ENCODE measurements at places on chromosomes 7 and 10.
A peak's percentile ranks its signal among the peaks of the same experiment; 100 is the strongest.

DNA sequence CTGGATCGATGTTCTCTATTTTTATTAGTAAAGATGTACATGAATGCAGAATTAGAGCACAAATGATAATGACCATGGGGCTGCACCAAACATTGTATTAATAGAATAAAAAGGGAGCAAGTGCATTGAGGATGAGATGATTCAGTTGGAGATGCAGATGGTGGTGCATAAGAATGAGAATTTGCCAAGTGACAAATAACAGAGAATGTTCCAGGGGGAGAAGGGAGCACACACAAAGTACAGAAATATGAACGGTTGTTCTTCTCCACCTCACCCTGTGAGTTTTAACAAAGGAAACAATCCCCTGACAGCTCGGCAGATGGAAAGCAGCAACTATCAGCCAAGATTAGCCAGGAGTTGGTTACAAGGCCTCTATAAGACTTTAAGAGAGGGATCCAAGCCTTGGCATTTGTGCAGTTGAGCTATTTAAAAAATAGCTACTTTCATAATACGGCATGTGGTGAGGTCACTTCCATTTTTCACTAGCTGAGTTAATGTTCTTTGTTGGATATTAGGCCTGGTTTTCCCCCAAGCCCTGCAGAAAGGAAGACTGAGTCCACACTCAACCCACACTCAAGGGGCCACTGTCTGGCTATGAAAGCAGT lies 462.5 kb downstream of the TNS3 start:
- no peaks in the 10 kb centered on the region for H3K27me3 ChIP-seq
- H3K4me1 ChIP-seq: no peaks in the 10 kb centered on the region
- H3K27ac ChIP-seq: no peak overlapping the region
- H3K4me3 ChIP-seq: no peak overlapping the region

GRCh38 chr10:129323879-129324278 lies 143.2 kb upstream of the MGMT start:
- no peak for DNase-seq
- no peak overlapping the region for H3K27ac ChIP-seq
- no peak overlapping the region for H3K4me3 ChIP-seq
- no peaks in the 10 kb centered on the region for H3K4me1 ChIP-seq
- H3K36me3 ChIP-seq: no peaks in the 10 kb centered on the region

- H3K4me1 ChIP-seq: peaks cover 51% of the 10 kb centered on the region
- peak overlapping the region; percentile 80 for H3K27ac ChIP-seq
- peak overlapping the region; percentile 74 for H3K4me3 ChIP-seq
- DNase-seq: peak; percentile 60
- H3K36me3 ChIP-seq: peaks cover 96% of the 10 kb centered on the region
These were observed 16.3 kb upstream of the CYREN start for GRCh38 chr7:135186841-135187253.

DNA sequence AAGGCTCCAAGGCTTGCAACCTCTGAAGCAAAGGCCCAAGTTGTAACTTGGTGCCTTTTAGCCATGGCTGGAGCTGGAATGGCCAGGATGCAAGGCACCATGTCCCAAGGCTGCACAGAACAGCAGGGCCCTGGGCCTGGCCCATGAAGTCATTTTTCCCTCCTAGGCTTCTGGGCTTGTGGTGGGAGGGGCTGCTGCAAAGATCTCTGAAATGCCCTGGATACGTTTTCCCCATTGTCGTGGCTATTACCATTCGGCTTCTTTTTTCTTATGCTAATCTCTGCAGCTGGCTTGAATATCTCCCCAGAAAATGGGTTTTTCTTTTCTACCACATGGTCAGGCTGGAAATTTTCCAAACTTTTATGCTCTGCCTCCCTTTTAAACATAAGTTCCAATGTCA lies 234.2 kb downstream of the CDK14 start:
- no peak overlapping the region for H3K4me3 ChIP-seq
- H3K27me3 ChIP-seq: no peaks in the 10 kb centered on the region
- no peak for DNase-seq

GRCh38 chr10:49598986-49599385 lies 11.1 kb upstream of the SLC18A3 start:
- no peaks in the 10 kb centered on the region for H3K4me1 ChIP-seq
- H3K4me3 ChIP-seq: no peak overlapping the region
- no peak overlapping the region for H3K27ac ChIP-seq
- H3K27me3 ChIP-seq: peaks cover 27% of the 10 kb centered on the region

DNA sequence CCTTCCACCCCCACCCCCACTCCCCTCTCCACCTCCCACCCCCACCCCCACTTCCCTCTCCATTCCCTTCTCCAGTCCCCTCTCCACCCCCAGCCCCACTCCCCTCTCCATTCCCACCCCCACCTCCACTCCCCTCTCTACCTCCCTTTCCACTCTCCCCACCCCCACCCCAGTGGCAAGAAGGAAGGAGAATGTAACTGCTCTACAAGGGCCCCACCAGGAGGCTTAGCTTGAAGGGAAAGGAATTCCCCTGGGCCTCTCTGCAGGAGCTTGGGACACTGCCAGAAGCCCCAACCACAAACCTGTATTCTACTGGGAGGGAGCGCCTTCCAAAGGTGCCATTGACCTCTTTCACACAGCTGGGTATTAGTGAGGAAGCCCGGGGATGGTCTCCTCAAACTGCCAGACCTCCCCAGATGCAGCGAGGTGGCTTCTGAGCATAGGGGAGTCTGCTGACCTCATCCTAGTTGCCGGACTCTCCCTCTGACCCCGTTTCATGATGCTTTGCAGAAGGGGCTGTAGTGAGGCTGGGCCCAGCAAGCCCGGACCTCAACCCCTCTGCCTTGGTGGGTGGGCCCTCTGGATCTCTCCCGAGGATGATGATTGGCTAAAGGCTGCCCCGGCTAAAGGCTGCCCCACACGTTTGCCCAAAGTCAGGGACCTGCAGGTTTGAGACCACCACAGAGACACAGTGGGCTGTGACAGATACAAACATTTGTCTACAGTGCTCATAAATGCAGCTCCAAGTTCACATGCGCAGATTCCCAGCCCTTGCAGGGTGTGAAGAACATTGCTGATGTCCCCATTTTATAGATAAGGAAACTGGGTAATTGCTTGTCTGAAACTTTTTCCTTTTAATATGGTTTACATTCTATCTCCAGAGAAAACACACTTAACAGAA lies 2.9 kb downstream of the DEPP1 start:
- H3K27me3 ChIP-seq: peaks cover 2% of the 10 kb centered on the region
- no peaks in the 10 kb centered on the region for H3K36me3 ChIP-seq
- H3K4me3 ChIP-seq: no peak overlapping the region
- H3K27ac ChIP-seq: no peak overlapping the region

- peaks cover 22% of the 10 kb centered on the region for H3K27me3 ChIP-seq
- no peak overlapping the region for H3K4me3 ChIP-seq
- DNase-seq: no peak
- H3K4me1 ChIP-seq: peaks cover 7% of the 10 kb centered on the region
- H3K27ac ChIP-seq: no peak overlapping the region
These were observed 317.4 kb upstream of the ZNF32 start for GRCh38 chr10:43965918-43966570.

DNA sequence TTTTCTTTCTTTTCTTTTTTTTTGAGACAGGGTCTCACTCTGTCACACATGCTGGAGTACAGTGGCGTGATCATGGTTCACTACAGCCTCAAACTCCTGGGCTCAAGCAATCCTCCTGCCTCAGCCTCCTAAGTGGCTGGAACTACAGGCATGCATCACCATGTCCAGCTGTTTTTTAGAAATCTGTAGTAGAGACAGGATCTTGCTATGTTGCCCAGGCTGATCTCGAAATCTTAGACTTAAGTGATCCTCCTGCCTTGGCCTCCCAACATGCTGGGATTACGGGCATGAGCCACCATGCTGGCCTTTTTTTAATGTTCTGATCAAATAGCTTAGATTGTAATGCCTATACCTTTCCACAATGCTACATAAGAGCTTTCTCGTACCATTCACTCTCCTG lies 107.0 kb upstream of the KCTD7 start:
- no peaks in the 10 kb centered on the region for H3K4me1 ChIP-seq
- DNase-seq: no peak
- H3K4me3 ChIP-seq: no peak overlapping the region
- no peaks in the 10 kb centered on the region for H3K36me3 ChIP-seq

GRCh38 chr7:142910031-142910433 lies 23.5 kb downstream of the TRPV5 start:
- no peak overlapping the region for H3K27ac ChIP-seq
- H3K4me3 ChIP-seq: no peak overlapping the region
- no peaks in the 10 kb centered on the region for H3K4me1 ChIP-seq
- peaks cover 28% of the 10 kb centered on the region for H3K27me3 ChIP-seq
- DNase-seq: no peak
- no peaks in the 10 kb centered on the region for H3K36me3 ChIP-seq

DNA sequence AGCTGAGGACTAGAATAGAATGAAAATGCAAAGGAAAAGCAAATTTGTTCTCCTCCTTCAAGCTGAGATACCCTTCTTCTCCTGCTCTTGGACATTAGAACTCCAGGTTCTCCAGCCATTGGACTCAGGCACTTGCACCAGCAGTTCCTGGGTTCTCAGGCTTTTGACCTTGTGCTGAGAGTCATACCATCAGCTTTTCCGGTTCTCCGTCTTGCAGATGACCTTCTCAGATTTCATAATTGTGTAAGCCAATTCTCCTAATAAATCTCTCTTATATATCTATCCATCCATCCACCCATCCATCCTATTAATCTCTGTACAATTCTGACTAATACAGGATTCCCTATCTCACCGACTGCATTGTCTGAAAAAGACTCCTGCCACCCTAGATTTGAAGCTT lies 108.3 kb downstream of the AHR start:
- H3K4me3 ChIP-seq: no peak overlapping the region
- H3K36me3 ChIP-seq: no peaks in the 10 kb centered on the region
- H3K27me3 ChIP-seq: no peaks in the 10 kb centered on the region
- no peak overlapping the region for H3K27ac ChIP-seq

DNA sequence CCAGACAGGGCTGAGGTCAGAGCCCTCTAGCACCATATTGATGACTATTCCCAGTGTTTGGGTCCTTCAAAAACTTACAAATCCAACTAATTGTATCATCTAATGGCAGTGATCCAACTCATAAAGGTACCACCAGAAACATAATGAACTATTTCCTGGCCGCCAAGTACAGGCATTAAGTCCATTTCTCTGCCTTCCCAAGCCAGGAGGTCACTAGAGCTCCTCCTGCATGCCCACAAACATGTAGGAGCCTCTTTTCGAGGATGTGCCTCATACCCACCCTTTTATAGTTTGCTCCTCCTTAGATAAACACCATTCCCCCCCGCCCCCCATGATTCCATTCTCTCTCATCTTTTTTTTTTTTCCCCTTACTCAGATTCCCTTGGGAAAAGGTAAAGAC lies 91.3 kb downstream of the CHN2 start:
- no peak for DNase-seq
- no peaks in the 10 kb centered on the region for H3K36me3 ChIP-seq
- no peak overlapping the region for H3K27ac ChIP-seq

GRCh38 chr7:94089806-94090205 lies 85.7 kb upstream of the BET1 start:
- no peak overlapping the region for H3K27ac ChIP-seq
- H3K4me1 ChIP-seq: peaks cover 19% of the 10 kb centered on the region
- no peak overlapping the region for H3K4me3 ChIP-seq
- no peaks in the 10 kb centered on the region for H3K36me3 ChIP-seq
- no peak for DNase-seq

DNA sequence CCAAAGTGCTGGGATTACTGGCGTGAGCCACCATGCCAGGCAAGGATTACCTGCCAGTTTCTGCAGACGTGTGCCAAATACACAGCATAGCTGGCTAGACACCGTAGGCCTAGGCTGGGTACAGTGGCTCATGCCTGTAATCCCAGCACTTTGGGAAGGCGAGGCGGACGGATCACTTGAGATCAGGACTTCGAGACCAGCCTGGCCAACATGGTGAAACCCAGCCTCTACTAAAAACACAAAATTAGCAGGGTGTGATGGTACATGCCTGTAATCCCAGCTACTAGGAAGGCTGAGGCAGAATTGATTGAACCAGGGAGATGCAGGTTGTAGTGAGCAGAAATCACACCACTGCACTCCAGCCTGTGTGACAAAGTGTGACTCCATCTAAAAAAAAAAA lies 868 bp downstream of the RFC2 start:
- peaks cover 48% of the 10 kb centered on the region for H3K4me1 ChIP-seq
- H3K4me3 ChIP-seq: peak overlapping the region; percentile 95
- no peaks in the 10 kb centered on the region for H3K27me3 ChIP-seq
- DNase-seq: no peak

DNA sequence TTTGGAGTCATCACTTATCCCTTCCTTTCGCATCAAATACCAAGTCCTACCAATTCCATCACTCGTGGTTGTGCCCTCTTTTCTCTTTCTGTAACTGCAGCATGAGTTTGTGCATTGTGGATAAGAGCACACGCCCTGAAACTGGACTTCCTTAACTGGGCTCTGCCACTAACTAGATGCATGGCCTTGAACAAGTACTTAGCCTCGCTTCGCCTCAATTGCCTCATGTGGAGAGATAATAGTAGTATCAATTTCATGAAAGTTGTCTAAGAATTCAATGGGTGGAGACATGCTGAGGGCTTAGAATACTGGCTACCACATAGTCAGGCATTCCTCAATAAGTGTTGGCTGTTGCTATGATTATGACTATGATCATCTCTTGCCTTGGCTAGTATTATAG lies 41.5 kb downstream of the CFAP43 start:
- no peak overlapping the region for H3K27ac ChIP-seq
- no peak overlapping the region for H3K4me3 ChIP-seq
- no peaks in the 10 kb centered on the region for H3K4me1 ChIP-seq
- DNase-seq: no peak
- peaks cover 20% of the 10 kb centered on the region for H3K27me3 ChIP-seq
- no peaks in the 10 kb centered on the region for H3K36me3 ChIP-seq

DNA sequence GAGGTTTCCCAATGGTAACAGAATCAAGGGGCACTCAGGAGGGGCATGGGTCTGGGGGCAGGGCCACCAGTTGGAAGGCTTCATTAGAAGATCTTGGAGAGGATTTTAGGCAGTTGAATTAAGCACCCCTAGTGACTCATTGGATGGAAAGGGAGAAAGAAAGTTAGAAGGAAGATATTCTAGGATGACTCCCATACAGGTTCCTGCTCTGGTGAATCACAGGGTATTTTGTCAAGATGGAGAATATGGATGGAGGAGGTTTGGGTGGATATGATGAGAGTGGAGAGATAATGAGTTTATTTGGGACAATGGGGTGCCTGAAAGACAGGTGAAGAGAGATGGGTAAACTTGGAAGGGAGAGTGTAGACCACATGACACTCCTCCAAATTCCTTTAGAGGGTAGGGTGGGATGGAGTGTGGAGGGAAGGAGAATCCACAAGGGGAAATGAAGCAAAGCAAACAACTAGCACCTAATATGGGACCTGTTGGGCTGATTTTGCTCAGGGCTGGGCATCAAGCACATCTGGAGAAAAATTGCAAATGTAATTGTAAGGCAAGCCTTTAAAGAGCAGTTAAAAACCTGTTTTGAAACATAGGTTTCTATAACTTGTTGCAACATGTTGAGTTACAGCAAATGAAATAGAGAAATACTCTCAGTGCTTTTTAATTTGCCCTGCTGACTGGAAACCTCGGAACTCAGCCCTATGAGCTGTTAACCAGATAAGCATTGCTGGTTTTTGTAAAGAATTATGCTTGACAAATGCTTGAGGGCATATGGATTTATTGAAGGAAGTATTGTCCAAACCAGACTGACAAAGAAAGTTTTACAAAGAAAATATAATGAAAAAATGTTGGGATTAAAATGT lies 2.9 kb upstream of the ENTPD7 start:
- H3K4me3 ChIP-seq: no peak overlapping the region
- no peak for DNase-seq
- H3K4me1 ChIP-seq: peaks cover 19% of the 10 kb centered on the region

- H3K4me1 ChIP-seq: peaks cover 2% of the 10 kb centered on the region
- peaks cover 2% of the 10 kb centered on the region for H3K36me3 ChIP-seq
- H3K4me3 ChIP-seq: no peak overlapping the region
- no peaks in the 10 kb centered on the region for H3K27me3 ChIP-seq
These were observed 55.3 kb downstream of the KIF5B start for GRCh38 chr10:32000937-32001336.

GRCh38 chr10:69769395-69769992 lies 32.2 kb upstream of the COL13A1 start:
- H3K27me3 ChIP-seq: peaks cover 3% of the 10 kb centered on the region
- H3K27ac ChIP-seq: no peak overlapping the region
- DNase-seq: no peak
- H3K4me1 ChIP-seq: no peaks in the 10 kb centered on the region
